ENCODE measurements at places on chromosomes 16 and 17.

GRCh38 chr17:45371414-45372324 lies 54.8 kb upstream of the MAP3K14 start:
- no peak for DNase-seq

GRCh38 chr17:64686705-64687104 lies 24.6 kb upstream of the SMURF2 start:
- no peak for DNase-seq

DNA sequence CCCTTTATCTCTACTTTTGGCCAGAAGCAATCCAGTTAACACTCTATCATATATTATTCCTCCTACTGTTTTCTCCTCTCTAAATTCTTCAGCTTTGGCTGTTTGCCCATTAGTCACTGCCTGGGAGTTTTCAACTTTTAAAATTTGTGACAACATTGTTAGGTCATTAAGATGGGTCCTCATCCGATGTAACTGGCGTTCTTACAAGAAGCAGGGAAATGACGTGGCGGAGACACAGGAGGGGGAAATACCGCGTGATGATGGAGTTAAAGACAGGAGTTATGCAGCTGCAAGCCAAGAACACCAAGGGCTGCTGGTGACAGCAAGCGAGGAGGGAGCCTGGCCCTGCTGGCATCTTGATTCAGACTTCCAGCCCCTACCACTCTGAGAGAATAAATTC lies 34.8 kb upstream of the CPHXL start:
- DNase-seq: no peak

- no peak for DNase-seq
Observed at GRCh38 chr17:77864234-77865111, 94.0 kb upstream of the TNRC6C start.

DNA sequence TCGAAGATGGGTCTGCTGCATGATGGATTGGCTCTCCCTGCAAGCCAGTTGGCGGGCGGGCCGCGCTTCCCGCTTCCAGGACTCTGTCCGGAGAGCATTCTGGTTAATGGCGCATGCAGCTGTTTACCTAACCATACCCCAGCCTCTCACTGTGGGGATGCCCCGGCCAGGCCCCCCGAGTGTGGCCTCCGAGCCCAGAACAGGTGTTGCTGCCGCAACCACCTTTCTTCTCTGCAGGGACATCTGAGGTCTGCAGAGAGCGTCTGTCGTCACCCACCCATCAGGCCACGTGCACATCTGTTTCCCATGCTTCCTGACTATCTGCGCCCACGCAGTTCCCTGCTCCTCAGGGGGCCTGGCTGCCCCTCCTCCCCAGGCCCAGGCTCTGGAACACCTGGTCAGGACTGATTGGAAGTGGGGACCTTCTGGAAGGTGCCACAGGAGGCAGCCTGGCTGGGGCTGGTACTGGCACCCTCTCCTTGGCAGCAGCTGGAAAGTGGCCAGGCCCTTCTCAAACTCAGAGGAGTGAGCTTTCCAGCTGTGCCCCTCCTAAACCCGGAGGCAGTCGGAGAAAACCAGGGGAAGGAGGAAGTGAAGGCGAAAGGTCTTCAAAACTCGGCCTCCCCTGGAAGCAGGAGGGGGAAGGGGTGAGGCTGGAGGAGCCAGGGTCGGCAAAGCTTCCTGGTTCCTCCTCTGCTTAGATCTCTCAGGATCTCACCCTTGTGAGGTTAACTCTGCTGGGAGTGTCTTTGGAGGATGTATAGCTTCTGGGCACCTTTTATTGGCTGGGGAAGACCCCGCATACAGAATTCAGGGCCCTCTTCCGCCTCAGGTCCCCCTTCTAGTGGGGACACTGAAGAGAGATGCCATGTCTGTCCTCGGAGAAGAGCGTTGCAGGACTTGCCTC lies 64.5 kb upstream of the CIBAR2 start:
- no peak for DNase-seq

GRCh38 chr17:55450232-55450825 lies 28.7 kb upstream of the MMD start:
- DNase-seq: no peak

- DNase-seq: no peak
Observed at GRCh38 chr16:88066680-88067529, 115.7 kb downstream of the BANP start.

GRCh38 chr17:43018932-43019331 lies 3.3 kb downstream of the VAT1 start:
- DNase-seq: no peak

DNA sequence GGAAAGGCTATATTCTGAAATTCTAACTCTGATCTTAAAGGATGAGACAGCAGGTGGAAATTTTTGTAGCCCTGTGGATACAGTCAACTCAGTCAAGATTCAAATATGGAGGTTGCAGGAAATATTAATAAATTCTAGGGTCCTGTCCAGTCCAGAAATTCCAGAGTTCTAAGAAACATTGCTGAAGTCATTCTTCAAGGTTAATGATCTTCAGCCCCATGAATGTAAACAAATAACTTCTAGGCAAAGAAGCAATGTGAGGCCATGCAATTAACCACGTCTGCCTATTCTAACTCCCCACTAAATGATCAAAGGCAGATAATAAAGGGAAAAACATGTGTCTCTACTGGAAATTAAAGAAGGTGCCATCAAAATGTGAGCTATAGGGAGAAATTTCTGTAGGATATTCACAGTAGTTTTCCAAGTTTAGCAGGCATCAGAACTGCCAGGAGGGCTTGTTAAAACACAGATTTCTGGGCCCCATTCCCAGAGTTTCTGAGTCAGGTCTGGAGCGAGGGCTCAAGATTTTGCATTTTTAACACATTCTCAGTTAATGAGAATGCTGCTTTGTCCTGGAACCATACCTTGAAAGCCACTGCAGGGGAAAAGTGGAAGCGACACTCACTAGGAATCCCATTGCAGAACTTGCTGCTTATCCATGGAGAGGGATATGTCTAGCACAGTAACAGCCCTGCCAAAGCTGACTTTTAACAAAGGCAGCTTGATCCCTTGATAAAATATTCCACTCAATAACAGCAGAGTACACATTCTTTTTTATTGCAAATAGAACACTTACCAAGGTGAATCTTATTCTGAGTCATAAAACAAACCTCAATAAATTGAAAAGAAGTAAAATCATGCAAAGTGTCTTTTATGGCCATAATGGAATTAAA lies 61.8 kb downstream of the DNAH3 start:
- DNase-seq: no peak

- no peak for DNase-seq
Observed at GRCh38 chr17:82242698-82242976, 13.8 kb downstream of the SLC16A3 start.

GRCh38 chr16:74051-74746 lies 1.8 kb upstream of the RHBDF1 start:
- no peak for DNase-seq

DNA sequence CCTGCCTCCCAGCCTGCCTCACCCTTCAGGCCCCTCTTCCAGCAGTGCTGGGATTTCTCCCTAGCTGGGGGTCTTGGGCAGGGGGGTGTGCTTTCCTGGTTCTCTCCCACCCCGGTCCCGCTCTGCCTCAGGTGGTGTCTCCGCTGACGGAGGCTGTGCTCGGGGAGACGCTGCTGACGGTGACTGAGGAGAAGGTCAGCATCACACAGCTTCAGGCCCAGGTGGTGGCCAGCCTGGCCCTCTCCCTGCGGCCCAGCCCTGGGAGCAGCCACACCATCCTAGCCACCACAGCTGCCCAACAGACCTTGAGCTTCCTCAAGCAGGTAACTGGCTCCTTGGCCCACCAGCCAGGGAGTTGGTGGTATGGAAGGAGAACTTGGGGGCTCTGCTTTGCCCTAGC lies 56.5 kb downstream of the TMEM132E start:
- no peak for DNase-seq

GRCh38 chr16:11183035-11183812 lies 72.8 kb downstream of the SOCS1 start:
- no peak for DNase-seq

DNA sequence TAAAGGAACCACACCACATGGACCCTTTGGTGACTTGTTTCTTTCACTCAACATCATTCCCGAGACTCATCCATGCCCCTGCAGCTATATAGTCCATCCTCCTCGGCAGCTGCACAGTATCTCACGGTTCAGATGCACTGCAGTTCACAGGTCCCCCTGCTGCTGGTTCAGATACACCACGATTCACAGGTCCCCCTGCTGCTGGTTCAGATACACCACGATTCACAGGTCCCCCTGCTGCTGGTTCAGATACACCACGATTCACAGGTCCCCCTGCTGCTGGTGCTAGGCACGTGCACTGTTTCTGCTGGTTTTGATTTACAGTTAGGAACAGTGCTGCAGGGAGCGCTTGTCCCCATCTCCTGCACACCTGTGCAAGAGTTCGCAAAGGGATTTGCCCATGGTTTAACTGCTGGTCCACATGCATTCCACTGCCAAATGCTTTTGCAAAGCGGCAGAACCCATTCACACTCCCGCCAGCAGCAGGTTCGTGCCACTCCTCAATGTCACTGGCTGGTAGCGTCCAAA lies 3.8 kb downstream of the HSDL1 start:
- no peak for DNase-seq

- no peak for DNase-seq
Observed at GRCh38 chr17:44102849-44103622, 20.4 kb downstream of the HDAC5 start.

DNA sequence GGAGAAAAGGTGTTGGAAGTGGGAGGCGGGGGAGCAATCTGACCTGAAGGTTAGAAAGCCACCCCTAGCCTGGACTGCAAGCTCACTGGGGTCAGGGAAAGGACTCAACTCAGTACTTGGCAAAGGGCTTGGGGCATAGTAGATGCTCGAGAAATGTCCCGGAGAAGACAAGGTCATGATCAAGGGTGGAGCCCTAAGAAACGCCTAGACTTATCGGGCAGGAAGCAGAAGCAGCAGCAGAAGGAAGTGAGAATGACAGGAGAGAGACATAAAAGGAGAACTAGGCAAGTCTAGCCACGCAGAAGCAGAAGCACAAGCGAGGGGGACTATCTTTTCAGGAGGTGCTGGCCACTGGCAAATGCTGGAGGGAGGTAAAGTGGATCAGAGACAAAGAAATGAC lies 10.2 kb downstream of the COTL1 start:
- DNase-seq: peak; percentile 67

DNA sequence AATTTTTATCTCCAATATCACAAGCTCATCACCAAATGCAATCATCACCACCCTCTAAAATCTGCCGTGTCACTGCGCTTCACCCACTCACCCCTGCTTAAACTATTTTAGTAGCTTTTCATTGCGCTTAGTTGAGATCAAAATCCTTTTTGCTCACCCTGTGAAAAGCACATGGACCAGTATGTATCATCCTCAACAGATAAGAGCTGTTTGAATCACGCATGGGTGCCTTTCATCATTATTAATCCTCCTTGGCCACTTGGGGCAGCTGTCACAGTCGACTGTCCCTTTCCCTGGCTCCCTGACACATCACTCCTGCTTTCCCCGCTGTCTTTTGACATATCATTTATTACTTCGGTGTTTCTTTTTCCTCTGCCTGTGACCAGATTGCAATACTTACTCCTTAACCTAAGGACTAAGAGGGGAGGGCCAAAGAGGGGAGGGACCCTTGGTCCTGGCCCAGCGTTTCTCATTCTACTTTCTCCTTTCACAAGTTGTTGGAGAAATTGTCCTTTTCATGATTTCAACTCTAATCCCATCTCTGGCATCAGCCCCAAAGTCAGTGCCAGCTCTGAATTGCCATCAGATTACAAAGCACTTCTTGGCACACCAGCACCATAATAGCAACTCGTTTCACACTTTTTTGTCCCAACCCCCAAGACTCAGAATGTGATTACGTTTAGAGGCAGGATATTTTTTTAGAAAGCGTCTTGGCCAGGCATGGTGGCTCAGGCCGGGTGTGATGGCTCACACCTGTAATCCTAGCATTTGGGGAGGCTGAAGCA lies 8.6 kb upstream of the KDM6B start:
- no peak for DNase-seq

GRCh38 chr17:21522755-21523336 lies 146.7 kb downstream of the KCNJ12 start:
- no peak for DNase-seq

GRCh38 chr16:35492225-35492624 lies 2032.8 kb downstream of the TP53TG3F start:
- DNase-seq: no peak

GRCh38 chr17:55037828-55038227 lies 69.3 kb downstream of the STXBP4 start:
- DNase-seq: no peak

DNA sequence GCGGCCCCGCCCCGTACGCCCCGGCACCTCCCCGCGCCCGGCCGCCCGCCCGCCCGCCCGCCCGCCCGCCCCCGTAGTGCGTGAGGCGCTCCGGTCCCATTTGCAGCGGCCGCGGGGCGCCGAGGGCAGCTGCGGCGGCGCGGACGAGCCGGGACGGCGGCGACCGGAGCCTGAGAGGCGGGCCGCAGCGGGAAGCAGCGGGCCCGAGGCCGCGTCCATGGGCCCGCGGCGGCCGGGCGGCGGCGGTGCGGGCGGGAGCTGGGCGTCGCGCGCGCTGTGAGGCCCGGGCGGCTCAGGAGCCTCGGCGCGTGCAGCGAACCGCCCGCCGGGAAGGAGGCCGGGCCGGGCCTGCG lies at the start of gene MPRIP:
Gene MPRIP, plus strand, starts transcription at position 74 of the 353 bp plus-strand sequence. CDS start 392 bp downstream, outside the sequence.
- no peak for DNase-seq

DNA sequence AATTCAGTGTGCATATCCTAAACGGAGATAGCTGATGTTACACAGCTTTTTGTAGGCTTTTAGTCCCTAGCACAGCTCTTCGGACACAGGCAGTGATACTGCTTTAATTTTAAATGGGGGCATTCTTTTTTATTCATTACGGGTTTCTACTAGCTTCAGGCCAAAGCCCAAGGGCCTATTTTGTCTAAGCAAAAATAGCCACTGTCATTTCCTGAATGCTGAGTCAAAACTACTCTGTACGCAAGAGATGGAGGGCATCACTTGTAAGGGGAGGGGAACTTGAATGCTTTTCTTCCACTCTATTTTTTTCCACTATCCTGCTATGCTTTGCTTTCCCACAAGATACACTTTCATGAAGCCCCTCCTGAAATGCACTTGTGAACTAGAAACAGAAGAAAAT lies 360.7 kb downstream of the PMP22 start:
- no peak for DNase-seq

GRCh38 chr17:37820313-37820994 lies 75.6 kb upstream of the HNF1B start:
- DNase-seq: no peak

GRCh38 chr17:74272731-74273201 lies 1.3 kb upstream of the DNAI2 start:
- DNase-seq: no peak

- DNase-seq: no peak
Observed at GRCh38 chr17:77948690-77949114, 9.8 kb upstream of the TNRC6C start.

DNA sequence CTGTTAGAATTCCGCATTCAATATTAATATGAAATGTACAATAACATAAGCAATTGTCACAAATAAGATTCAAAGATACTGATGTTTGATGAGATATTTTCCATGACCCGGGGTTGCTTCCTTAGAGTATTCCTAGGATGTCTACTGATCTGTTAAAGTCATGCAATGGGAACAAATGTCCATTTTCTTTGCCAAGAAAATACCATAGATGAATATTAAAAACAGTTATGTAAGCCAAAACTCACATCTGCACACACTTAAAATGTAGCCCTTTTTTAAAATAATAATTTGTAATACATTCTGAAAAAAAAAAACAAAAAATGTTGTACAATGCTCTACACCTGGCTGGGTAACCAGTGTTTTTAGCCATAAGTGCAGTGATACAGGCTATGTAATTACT lies 259.4 kb upstream of the AXIN2 start:
- no peak for DNase-seq

GRCh38 chr16:66490774-66491715 lies 58.9 kb downstream of the TK2 start:
- no peak for DNase-seq

Measured in CD4-positive, alpha-beta T cell treated with Interferon gamma for 1 hour (primary cell).